Substantia nigra (tissue), 51 donors: ENCODE measurements at places on chromosomes 1 and 21.

- no peak for DNase-seq
Measured at GRCh38 chr1:17520041-17520440, 19.5 kb upstream of the ARHGEF10L start.

GRCh38 chr1:71829346-71829745 lies 453.0 kb downstream of the NEGR1 start:
- DNase-seq, result no peak

DNA sequence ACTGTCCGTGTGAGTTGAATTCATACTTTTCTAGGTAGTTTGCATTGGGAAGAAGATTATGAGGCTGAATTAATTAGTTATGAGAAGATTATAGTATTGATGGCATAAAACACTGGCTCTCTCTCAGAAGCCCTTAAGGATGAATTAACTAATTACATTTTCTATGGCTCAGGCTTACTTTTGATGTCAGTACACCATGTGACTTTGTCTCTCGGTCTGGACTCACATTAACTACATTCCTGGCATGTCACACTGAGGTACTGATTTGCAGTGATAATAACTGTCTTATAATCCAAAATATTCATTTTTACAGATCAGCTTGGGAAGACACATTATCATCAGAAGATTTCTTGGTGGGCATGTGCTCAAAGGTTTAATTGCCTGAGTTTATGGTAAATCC lies 362.2 kb downstream of the ZP4 start:
- DNase-seq, result no peak

DNA sequence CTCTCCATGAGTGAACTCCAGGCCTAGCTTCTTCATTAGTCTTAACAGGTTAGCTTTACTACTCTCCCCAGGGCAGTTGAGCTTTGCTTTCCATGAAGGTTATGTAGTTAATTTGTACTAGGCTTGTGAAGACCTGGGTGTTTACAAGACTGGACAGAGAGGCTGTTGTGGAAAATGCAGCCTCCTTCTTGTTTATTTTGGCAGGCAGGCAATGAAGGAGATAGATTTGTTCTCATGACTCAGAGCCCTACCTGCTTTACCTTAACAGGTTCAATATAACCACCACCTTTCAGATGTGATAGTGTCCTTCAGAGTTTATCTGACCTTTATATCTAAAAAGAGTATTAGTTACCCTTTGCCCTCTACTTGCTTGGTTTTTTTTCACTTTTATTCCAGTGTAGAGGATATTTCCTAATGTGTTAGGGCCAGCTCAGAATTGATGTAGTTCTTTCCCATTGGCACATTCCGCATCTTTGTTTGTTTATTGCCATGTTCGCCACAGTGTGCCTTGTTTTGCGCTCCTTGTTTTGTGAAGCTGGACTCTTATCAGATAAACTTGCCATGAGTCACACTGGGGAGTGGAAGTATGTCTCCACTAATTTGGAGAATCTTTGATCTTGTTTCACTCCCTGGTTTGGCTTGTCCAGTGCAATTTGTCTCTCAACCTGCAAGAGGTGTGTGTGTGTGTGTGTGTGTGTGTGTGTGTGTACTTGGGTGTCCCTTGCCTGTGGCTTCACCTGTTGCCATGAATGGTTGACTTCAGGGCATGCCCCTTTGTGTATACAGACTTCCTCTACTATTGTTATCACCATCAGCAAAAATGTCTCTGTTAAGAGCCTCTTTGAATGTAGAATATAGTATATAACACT lies 87.4 kb upstream of the MACF1 start:
- no peak for DNase-seq

DNA sequence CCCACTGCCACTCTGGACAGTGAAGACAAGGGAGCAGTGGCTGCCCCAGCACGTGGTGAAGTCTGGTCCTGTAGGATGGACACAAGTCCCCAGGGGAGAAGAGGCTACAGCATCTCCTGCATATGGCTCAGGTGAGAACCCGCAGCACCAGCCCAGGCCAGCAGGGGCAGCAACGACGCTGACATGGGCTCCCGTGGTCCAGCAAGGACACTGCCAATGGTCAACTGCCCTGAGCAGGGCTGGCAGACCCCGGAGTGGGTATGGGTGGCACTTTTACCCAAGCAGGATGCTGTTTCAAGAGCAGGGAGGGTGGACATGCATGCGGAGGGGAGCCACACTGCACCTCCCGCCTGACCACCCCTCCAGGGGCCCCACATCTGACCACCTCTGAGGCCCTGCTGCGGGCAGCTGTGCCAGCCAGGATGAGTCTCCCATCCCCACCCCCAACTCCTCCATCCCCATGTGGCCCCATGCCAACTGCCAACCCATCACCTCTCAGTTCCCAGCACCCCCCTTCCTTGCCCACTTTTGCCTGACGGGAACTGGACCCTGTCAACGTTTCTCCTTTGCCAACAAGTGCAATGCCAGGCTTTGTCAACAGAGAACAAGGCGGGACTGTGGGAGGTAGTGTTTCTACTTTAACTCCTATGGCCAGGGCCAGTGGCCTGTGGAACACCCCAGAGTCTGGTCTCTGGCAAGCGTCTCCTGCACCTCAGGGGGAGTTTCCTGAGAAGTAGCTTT lies 8.6 kb downstream of the MORN1 start:
- DNase-seq, result no peak

DNA sequence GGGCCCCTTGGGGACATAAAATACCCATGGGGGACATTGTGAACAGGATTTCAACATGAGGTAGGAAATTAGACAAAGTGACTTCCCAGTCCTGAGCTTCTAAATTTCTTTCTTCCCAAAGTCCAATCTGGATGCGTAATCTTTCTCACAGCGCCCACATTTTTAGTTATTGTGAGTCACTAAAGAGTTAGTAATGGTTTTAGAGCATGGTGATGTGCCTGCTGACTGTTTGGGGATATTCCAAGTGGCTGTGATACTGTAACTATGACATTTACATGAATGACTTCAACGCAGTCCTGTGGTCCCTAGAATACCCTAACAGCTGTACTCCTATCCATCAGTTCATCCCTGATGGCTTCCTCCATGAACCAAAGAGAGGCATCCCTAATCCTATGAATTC lies 224.0 kb upstream of the COA6 start:
- no peak for DNase-seq
